ENCODE measurements at places on chromosomes 7 and 10.

DNA sequence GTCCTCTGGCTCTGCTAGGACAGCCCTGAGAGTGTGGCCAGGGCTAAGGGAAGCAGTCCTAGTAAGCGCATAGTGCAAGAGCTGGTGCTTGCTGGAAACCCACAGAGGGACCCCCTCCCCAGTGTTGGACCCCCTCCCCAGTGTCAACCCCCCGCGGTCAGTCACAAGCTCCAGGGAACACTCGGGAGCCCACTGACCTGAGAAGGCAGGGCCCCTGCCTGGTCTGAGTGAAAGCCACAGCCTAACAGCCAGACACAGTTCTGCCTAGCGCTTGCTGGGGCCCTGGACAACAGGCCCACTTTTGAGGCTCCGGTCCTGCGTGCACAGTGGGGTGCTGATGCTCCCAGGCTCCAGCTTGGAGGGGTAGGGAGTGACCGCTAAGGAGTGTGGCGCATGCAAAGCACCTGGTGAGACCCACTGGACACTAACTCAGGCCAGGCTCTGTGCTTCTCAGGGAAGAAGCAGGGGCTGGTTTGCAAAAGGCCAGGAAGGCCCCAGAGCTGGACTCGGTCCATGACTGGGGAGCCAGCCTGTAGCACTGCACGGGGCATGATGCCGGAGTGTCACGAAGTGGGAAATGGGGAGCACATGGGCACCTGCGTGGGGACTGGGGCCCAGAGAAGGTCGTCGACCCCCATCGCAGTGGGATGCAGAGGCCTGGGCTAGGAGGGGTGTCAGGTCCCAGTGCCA is 175.8 kb upstream of the PPP2R2D start:
- no peak for DNase-seq

DNA sequence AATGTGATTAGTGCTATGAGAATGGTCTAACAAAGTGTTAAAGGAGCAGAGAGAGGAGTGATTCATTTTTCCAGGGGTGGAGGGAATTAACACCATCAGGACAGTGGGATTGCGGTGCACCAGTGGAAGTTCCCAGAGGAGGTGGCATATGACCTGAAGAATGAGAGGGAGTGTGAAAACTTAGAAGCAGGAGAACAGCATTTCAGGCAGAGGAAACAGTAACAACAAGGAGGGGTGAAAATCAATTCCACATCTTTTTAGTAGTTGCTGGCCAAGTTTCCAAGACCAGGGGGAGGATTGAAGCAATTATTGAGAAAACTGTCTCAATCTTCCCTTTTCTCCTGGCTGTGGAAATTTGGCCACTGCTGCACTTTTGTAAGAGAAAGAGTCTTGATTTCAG is 23.7 kb upstream of the CCDC172 start:
- DNase-seq, result no peak

DNA sequence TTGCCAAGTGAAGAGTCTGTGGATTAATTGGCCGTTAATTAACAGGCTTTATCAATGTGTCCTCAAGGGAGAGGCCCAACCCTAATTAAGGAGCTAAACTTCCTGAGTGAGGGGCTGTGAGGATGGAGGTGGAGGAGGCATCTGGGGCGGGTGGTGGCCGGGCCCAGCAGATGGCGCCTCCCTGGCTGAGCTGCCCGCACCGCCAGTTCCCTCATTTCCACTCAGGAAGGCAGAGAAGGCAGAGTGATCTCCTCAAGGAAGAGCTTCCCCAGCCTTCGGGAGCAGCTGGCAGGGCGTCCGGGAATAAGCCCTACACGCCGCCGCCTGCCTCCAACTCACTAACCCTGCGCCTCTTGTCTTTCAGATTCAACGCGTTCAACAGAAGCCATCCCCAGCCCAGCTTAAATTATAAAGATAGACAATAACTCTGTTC is 112.2 kb downstream of the CYTH3 start:
- no peak for DNase-seq

- no peak for DNase-seq
Measured at GRCh38 chr7:3206771-3207191, 94.3 kb upstream of the SDK1 start.

DNA sequence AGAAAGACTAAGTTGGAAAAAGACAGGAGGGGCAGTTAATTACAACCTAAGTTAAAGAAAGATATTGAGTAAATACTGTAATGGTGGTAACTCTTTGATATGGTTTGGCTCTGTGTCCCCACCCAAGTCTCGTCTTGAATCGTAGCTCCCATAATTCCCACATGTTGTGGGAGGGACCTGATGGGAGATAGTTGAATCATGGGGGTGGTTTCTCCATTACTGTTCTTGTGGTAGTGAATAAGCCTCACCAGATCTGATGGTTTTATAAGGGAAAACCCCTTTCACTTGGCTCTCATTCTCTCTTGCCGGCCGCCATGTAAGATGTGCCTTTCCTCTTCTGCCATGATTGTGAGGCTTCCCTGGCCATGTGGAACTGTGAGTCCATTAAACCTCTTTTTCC is 143.8 kb downstream of the GRK5 start:
- no peak for DNase-seq

- no peak for DNase-seq
Measured at GRCh38 chr10:97129666-97130065, 56.1 kb downstream of the SLIT1 start.

- DNase-seq, result no peak
Measured at GRCh38 chr10:27564398-27564797, 60.3 kb downstream of the RAB18 start.
